ENCODE measurements at places on chromosomes 1 and 21. TPM values are rescaled to one million over a fixed set of nuclear protein-coding genes. Genes with fewer than 3 reads are reported as not detected.

Gene LIN28A
- not detected for polyA plus RNA-seq

Gene YRDC
- 46.1 TPM for polyA plus RNA-seq

Gene NGF
- 75.8 TPM for polyA plus RNA-seq

Gene SPRR2F
- polyA plus RNA-seq, result not detected

Gene RPE65
- polyA plus RNA-seq, result 0.02 TPM

Gene ZNF692
- polyA plus RNA-seq, result 47.0 TPM

Gene EFNA3
- polyA plus RNA-seq, result 6.0 TPM

Gene CFAP45
- 0.57 TPM for polyA plus RNA-seq

Gene C2CD4D
- polyA plus RNA-seq, result not detected

Gene MXRA8
- 2.5 TPM for polyA plus RNA-seq

Gene VANGL2
- 17.5 TPM for polyA plus RNA-seq

Gene PYCR2
- polyA plus RNA-seq, result 124 TPM

Gene CLEC20A
- not detected for polyA plus RNA-seq

Gene NKAIN1
- polyA plus RNA-seq, result 0.54 TPM

Gene ATAD3C
- polyA plus RNA-seq, result 0.38 TPM

Gene BMP8B
- polyA plus RNA-seq, result 0.07 TPM

DNA sequence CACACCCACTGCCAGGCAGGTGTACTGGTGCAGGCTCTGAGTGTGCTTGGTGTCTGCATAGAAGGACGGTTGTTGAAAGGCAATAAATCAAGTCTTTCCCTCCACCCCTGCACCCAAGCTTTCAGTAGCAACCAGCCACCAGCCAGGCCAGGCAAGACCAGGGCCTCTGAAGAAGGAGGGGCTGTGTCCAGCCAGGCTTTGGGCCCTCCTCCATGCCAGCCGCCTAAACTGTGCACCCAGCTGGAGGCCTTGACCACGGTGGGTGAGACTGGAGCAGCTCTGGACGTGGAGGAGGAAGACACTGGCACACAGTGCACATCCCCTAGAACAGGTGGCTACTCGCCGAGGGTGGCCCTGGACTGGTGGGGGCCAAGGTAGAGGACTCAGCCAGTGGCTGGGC, 4.9 kb downstream of the OLIG2 start:
- DNase-seq, result no peak

DNA sequence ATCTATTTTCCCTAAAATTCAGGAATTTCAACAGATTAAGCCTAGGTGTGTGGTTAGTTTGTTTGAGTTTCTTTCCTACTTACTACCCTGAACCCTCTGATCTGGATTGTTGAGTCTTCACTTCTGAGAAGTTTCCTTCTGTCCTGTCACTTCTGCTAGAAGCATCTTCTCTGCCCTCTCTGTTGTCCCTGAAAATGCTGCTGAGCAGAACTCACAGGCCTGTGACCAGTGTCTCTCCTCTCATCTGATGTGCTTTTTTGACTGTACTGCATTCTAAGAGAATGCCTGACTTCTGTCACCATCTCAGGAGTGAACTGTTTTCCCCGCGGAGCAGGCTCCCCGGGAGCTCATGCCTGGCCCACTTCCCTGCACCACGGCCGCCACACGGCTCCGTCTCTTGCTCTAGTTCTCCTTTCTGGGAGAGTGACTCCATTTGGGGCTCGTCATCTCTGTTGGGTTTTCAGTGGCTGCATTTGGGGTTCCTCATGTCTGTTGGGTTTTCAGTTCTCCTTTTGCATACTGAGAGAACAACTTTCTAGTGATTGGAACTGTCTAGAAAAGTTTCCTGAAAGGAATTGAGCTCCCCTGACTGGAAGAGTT, 77.9 kb downstream of the POFUT2 start:
- DNase-seq, result no peak

- DNase-seq, result peak; percentile 49
Measured at GRCh38 chr1:21703318-21703963, 34.3 kb upstream of the RAP1GAP start.

- DNase-seq, result peak; percentile 90
Measured at GRCh38 chr1:38005195-38006007, at the start of gene FHL3. TSS of gene FHL3 (minus strand) at chr1:38005514. CDS start at chr1:37999412, 6,102 bp downstream.

- DNase-seq, result no peak
Measured at GRCh38 chr1:3606779-3607702, 4.3 kb downstream of the MEGF6 start.

DNA sequence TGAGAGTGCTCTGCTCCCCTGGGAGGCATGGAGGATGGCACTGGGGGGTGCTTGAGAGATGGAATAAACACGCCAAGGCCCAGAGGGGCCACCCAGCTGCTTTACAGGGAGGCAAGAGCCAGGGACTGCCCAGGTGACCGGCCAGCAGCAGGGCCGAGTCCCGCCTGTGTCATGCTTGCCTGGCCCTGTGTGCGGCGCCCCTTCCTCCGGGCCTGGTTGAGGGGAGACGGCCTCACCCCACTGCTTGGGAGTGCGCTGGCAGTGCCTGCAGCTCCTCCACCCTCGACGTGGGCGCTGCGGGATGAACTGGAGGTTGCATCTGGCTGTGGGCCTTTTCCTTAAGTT, 33.1 kb upstream of the COL6A2 start:
- no peak for DNase-seq

DNA sequence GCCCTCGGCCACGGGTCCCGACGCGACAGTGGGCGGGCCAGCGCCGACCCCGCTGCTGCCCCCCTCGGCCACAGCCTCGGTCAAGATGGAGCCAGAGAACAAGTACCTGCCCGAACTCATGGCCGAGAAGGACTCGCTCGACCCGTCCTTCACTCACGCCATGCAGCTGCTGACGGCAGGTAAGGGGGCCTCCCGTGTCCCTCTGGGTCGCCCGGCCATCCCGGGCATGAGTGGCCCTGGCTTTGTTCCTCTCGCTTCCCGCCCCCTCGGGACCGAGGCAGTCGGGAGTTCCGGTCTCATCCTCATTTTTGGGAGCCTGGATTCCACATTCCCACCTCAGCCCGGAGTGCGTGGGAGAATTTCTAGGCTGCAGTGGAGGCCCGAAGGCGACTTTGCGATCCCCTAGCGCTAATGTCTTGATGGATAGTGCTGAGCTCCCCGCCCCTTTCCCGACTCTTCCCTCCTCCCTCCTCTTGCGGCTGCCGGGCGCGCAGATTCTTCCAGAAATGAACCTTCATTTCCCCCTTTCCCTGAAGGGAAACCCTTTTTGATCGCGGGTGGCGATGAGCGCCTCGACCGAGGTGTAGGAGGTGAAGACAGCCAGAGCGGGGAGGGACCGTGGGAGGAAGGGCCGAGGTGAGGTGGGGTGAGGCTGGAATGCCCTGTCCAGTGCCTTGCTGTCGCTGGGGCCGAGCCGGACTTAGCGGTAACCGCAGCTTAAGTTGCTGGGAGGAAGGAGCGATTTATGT, 705 bp downstream of the KHDRBS1 start:
- DNase-seq, result peak; percentile 69

GRCh38 chr1:224212618-224213061, 29.6 kb downstream of the DEGS1 start:
- DNase-seq, result no peak

- no peak for DNase-seq
Measured at GRCh38 chr1:85058786-85059185, 10.5 kb upstream of the MCOLN3 start.

- no peak for DNase-seq
Measured at GRCh38 chr1:89946532-89946931, 48.4 kb upstream of the ZNF326 start.

DNA sequence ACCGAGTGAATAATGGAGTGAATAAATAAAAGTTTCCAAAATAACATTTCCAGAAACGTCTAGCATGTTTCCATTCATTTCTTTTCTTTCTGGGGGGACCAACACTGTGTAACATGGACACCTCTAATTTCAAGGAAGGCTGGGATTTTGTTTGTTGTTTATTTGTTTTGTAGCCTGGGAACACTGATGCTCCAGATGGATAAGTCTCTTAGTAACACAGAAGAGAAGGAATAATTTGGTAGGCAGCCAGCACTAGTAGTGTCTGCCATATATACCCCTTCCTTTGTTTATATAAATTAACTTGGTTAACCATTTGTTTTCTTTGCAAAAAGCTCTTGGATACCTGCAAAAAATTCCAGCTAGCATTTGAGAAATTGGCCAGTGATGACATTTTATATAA, 411.4 kb upstream of the DEPDC1 start:
- DNase-seq, result no peak

- no peak for DNase-seq
Measured at GRCh38 chr1:81660286-81660685, 140.4 kb upstream of the ADGRL2 start.

DNA sequence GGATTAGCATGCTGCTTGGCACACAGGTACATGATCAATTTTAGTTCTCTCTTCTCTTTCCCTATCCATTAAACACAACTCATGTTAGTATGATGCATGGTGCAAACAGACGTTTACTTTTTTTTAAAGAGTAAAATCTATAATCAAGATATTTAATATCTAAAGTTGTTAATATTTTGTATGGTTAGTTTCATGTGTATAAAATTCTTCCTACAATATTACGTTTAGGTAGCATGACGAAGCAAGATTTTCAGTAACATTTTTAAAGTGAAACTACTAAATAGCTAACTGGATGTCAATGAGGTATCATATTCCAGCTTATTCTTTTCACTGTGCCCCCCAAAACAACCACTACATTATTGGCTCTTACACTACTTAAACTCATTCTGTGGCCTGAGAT, 36.6 kb downstream of the CNIH4 start:
- DNase-seq, result no peak

GRCh38 chr21:22796147-22796546, 1797.9 kb downstream of the NCAM2 start:
- no peak for DNase-seq

DNA sequence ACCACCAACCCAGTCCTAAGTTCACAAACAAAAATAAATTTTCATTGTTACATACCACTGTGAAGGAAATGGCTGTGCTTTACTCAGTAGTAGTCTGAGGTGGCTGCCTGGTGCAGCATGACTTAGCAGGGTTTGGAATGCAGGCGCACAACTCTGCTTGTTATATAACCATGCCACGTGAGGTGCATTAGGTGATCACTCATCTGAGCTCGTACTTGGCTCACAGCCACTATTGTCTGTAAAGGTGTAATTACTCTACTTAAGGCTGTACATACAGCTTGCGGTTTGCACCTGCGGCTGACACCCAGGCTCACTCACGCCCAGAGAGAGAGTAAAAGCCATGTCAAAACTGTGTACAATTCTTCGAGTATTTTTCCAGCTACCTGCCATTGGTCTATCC, 599.4 kb downstream of the LTN1 start:
- no peak for DNase-seq

- no peak for DNase-seq
Measured at GRCh38 chr1:76562292-76562691, 305.0 kb upstream of the ST6GALNAC5 start.

DNA sequence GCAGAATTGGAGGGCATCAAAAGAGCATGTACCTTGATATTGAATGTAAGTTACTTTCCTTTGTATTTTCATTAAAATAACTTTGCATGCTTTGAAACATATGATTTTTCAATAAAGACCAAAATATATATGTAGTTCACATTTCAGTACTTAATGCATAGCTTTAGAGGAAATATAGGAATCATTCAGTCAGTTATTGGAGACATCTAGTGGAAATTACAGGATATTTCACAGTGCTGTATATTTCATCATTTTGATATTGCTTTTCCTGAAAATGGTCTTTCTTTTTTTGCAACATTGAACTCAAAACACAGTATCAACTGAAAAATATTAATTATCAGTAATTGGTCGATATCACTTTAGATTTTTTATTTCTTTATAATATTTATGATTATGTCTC, 375.8 kb downstream of the NCAM2 start:
- no peak for DNase-seq

- no peak for DNase-seq
Measured at GRCh38 chr1:235746245-235746644, 96.7 kb upstream of the GNG4 start.

GRCh38 chr1:209354111-209354839, 229.2 kb upstream of the CAMK1G start:
- peak; percentile 68 for DNase-seq

- DNase-seq, result no peak
Measured at GRCh38 chr21:41188486-41189149, 20.7 kb downstream of the BACE2 start.

DNA sequence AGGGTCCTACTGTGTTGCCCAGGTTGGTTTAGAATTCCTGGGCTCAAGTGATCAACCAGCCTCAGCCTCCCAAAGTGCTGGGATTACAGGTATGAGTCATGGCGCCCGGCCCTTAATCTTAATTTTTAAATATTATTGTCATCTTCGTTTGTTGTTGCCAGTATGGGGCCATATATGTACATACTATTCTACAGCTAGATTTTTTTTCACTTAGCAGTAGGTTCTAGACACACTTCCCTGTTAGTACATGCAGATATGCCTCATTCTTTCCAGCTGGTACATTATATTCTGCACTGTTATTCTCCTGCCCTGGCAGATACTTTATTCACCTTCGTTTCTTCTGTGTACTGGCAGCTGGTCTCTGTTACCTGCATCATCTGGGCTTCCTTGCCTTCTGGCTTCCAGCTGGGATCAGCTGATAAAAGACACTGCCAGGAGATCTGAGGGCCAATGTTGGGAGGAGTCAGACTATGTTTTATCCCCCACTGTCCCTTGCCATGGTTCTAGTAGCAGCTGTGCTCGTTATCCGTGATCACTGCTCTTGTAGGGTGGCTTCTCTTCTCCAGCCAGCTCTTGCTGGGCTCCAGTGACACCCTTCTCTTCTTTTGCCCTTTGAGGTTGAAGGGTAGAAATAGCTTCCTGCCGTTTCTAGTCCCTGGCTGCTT, 24.7 kb downstream of the ST3GAL3 start:
- DNase-seq, result no peak

GRCh38 chr1:31651089-31651420, 6.4 kb upstream of the PEF1 start:
- DNase-seq, result no peak

GRCh38 chr1:48055876-48056764, 58.9 kb upstream of the TRABD2B start:
- DNase-seq, result no peak

- DNase-seq, result no peak
Measured at GRCh38 chr1:205585835-205586785, 45.7 kb downstream of the ELK4 start.

DNA sequence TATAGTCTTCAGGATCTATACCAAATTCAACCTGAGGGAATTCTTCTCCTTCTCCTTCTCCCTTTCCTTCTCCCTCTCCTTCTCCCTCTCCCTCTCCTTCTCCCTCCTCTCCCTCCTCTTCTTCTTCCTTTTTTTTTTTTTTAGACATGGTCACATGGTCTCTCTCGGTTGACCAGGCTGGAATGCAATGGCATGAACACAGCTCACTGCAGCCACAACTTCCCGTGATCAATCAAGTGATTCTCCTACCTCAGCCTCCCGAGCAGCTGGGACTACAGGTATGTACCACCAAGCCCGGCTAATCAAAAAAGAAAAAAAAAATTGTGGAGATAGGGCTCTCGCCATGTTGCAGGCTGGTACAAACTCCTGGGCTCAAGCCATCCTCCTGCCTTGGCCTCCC, 51.5 kb downstream of the DNAI4 start:
- no peak for DNase-seq

DNA sequence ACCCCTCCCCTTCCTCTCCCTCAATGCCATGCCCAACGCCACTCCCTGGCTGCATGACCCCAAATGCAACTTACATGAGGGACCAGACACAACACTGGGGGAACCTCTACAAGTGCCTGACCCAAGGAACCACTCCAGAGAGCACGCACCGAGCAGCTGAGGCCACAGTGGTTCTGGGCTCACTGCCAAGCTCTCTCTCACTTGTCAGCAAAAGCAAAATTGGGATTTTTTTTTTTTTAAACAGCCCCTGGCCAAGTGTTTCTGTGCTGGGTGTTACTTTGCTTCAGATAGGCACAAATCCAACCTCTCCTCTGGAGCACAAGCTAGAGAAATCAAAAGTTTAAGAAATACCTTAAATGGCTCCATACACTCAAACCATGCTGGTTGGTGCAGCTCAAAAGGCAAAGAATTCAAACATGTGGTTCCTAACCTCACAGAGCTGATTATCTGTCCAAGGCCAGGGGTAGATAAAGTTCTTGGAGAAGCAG, 363.0 kb downstream of the SETD4 start:
- no peak for DNase-seq

Data from SK-N-SH (cell line).